Suprapubic skin (tissue), 4 donors: ENCODE measurements at places on chromosomes 12 and 14. TPM values are rescaled to one million over a fixed set of nuclear protein-coding genes. Genes with fewer than 3 reads are reported as not detected.

DNA sequence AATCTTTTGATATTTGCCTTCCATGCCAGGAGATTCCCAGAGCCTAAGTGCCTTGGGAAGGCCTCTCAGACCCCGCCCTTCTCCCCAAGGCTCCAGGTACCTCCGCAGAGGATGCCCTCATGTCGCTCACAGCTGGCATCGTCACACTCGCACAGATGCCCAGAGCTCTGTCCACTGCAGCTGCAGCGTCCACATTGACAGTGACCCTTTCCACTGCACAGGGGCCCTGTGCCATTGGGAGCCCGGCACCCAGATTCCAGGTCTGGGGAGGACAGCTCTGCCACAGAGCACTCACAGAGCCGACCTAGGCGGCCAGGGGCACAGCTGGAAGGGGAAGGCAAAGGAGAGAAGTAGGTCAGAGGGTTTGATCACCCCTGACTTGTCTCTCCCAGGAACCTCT lies 12.3 kb upstream of the CSAD start:
- DNase-seq: peak; percentile 47

DNA sequence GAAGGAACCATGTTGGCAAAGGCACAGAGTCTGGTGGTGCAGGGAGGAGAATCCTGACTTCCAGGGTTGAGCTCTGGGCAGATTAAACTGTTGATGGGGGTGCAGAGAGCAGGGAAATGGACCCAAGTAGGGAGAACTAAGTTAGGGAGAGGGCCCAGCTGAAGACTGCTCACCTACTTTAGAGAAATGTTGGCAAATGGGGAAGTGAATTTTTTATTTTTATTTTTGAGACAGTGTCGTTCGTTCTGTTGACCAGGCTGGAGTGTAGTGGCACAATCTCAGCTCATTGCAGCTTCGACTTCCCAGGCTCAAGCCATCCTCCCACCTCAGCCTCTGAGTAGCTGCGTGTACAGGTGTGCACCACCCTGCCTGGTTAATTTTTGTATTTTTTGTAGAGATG lies 32.1 kb upstream of the TUBA1A start:
- no peak for DNase-seq

GRCh38 chr12:188910-189621 lies 24.9 kb downstream of the SLC6A12 start:
- no peak for DNase-seq

DNA sequence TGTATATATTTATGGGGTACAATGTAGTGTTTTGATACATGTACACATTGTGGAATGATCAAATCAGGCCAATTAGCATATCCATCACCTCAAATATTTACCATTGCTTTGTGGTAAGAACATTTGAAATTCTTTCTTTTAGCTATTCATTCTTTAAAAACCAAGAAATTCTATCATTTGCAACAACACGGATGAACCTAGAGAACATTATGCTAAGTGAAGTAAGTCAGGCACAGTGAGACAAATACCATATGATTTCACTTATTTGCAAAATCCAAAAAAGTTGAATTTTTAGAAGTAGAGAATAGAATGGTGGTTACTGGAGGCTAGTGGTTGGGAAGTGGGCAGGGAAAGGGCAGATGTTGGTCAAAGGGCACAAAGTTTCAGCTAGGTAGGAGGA lies 129.3 kb upstream of the PTPRQ start:
- no peak for DNase-seq

- peak; percentile 79 for DNase-seq
Measured at GRCh38 chr12:59084511-59085375, 164.4 kb upstream of the LRIG3 start.

GRCh38 chr12:15757553-15758255 lies 31.5 kb downstream of the EPS8 start:
- no peak for DNase-seq

DNA sequence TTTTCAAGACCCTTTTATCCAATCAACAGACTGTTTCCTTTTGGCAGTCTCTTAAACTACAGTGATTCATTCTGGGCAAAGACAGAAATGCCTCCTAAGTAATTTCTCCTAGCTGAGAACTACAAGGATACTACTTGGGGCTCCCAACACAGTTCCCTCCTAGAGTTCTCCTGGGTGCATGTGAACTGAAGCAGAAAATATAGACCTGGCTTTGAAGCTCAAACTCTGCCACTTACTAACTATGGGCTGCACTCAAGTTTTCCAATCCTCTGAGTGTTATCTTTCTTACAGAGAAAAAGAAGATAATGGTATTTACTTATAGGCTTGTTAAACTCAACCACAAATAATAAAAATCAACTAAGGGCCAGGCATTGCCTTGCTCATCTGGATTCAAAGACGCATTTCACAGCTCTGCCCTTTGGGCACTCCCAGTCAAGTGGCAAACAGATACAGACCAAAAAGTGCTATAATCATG lies 97.6 kb downstream of the EFCAB11 start:
- DNase-seq: no peak

DNA sequence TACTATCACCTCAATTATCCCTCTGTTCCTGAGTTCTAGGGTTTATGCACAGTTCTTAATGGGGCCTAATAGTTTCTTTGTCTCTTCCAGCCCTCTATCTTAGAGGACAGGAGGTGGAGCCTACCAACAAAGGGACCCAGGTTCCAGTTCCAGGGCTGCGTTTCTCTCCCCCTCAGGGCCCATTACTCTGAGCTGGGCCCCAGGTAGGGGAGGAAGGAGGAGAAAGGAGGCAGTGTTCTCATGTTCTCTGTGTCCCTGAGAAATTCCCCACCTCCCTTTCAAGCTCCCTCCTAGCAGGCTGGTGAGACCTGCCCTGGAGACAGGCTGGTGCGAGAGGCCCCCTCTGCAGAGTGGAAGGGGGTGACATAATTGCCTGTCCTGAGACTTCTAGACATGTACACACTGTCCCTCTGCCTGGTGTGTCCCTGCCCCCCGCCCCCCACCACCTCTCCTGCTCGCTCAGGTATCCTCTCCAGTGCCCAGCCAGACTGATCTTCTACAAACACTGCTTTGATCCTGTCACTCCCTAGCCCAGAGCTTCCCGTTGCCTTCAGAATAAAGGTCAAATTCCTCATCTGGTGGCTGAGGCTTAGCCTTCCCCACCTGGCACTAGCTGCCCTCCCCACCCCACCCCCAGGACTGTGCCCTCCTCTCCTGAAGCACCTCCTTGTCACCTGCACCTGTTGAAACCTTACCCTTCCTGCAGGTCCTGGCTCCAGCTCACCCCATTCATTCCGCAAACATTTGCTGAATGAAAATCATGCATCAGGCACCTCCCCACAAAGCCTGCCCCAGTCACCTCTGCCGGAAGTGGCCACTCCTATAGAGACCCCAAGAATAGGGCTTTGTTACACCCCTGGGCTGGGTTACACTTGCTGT lies 21.1 kb upstream of the KRT8 start:
- no peak for DNase-seq

DNA sequence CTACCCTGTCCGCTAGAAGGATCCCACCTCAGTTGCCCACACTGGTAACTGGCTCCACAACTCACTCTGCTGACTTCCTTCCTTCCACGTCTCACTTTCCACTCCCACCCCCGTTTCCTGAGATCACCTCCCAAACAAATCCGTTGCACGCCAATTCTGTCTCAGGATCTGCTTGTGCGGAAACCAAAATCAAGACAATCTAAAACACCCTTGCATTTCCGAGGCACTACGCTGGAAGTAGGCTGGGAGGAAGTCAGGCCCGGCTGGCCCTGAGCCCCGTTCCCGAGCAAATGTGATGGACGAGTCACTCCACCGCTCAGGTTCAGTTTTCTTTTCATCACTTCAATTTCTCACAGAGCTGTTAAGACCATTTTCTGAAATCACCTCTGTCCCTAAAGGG lies 23.1 kb downstream of the ABCB9 start:
- no peak for DNase-seq

DNA sequence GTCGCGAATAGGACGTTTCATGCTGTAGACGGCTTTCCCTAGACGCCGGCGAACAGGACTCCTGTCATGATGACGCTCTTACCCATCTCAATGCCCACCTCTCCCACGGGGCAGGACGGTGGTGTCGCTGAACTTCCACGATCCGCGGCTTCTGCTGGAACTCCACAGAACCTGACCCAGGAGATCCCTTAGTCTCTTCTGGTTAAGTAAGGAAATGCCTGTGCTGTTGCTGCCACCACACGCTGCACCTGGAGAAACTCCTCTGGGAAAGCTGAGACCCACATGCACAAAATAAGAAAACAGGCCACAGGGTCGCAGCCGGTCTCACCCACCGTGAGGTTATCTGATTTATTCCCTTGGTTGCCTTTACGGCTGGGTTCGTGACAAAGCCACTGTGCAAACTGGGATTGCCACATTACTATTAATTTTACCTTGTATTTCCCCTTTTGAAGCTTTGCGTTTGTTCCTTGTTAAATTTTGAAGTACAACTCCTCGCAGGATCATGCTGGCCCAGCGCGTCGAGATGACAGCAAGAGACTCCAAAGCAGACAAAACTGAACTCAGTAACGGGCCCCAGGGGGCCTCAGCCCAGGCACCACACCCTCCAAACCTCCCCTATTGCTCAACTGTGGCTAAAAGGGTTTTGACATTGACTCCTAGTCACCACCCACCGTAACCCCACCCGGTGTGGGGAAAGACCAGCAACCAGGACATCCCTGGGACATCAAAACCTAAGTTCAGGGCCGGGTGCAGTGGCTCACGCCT lies 9.2 kb upstream of the MMP17 start:
- DNase-seq: peak; percentile 83

DNA sequence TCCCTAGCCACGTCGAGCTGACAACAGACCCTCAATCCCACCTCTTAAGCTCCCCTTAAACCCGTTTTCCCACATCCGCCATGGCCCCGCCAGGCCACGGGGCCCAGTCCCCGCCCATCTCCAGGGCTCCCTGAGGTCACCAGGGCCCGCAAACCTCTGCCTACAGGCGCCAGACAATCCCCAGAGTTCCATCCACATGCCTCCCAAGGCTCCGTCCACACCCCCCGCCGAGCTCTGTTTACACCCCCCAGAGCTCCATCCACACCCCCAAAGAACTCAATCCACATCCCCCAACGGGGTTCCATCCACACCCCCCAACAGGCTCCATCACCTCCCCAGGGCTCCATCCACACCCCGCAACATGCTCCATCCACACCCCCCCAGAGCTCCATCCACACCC lies 9.2 kb downstream of the JAG2 start:
- no peak for DNase-seq

DNA sequence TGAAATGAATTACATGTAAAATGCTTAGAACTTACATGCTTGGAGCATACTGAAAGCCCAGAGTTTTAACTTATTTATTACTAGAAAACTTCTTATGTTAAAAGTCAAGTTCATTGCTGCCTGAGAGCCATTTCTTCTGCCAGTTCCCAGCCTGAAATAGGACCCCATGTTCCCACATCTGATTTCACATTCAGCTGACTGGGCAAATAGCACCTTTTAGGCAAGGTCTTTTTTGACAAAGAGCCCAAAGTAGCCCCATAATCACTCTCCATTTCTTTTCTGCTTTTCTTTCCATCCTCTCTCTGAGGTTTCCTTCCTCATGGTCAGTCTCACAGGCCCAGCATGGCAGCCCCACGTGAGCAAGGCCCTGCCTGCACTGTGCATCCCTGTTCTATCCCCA lies 1.1 kb upstream of the ARPC3 start:
- DNase-seq: peak; percentile 20

GRCh38 chr14:99320105-99320572 lies 48.1 kb upstream of the BCL11B start:
- no peak for DNase-seq

GRCh38 chr14:31024577-31025366 lies 677 bp upstream of the AP4S1 start:
- DNase-seq: no peak

DNA sequence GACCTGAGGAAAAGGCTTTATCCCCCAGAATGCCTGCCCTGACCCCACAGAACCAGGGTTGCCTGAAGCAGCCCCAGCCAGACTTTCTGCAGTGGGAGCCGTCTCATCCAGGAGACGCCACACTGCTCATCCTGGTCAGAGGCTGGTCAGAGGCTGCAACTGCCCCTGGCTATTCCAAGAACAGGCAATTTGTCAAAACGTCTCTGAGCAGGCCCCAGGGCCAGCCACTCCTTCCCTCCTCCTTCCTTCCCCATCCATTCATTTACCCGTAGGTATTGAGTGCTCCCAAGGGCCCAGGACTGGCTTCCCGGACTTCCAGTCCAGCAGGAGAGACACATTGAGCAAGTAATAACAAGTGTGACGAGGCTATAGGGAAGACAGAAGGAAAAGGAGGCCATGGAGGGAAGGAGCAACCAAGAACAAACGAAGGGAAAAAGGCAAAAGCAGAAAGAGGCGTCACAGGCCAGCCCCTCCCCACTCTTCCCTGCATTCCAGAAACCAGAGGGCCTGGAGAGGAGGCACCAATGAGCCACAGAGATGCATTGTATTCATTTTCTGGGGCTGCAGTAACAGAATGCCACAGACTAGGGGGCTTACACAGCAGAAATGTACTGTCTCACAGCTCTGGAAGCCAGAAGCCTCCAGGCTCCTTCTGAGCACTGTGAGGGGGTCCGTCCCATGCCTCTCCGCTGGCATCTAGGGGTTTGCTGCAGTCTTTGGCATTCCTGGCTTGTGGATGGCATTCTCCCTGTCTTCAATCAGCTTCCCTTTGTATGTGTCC lies 21.0 kb upstream of the CD9 start:
- DNase-seq: no peak

- no peak for DNase-seq
Measured at GRCh38 chr12:52870361-52871290, 21.8 kb upstream of the KRT78 start.

- no peak for DNase-seq
Measured at GRCh38 chr12:122042910-122043309, 21.2 kb downstream of the BCL7A start.

DNA sequence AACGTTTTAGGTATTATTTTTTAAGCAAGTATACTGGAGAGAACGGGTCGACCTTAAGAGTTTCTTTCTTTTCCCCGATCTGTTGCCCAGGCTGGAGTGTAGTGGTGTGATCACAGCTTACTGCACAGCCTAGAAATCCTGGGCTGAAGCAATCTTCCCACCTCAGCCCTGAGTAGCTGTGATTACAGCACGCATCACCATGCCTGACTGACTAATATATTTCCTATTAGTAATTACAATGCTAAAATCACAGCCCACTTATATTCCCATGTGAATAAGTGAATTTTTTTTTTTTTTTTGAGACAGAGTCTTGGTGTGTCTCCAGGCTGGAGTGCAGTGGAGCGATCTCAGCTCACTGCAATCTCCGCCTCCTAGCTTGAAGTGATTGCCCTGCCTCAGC lies 50.4 kb downstream of the DICER1 start:
- no peak for DNase-seq

DNA sequence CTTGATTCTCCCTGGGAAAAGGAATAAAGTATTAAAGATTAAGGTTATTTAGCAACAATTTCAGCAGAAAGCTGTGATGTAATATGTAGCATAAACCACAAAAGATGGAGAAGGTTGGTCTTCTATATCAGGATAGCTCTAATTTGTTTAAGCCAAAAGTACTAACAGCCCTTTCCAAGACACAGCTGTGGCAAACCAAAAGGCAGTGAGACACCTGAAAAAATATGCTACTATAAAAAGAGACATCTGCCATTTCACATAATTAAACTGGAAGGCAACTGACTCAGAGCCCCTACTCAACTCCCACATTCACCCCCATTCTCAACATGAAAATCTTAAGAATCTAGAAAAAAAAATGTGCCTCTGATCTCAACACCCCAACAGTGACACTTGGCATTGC lies 390.2 kb upstream of the PRICKLE1 start:
- DNase-seq: no peak

- no peak for DNase-seq
Measured at GRCh38 chr12:6360578-6361490, 14.5 kb downstream of the SCNN1A start.

The NRIP2 gene
- 4.7 TPM for total RNA-seq

The PRPH gene
- not detected for total RNA-seq

The IRAK3 gene
- 3.8 TPM for total RNA-seq

The OAS2 gene
- total RNA-seq: 4.2 TPM

The TPPP2 gene
- total RNA-seq: not detected

The SYT1 gene
- total RNA-seq: 0.31 TPM

The SPX gene
- not detected for total RNA-seq

The FOXG1 gene
- total RNA-seq: not detected

The OAS1 gene
- total RNA-seq: 20.6 TPM
